Mesenchymal stem cell (in vitro differentiated cells and primary cell): ENCODE measurements at places on chromosomes 1 and 21.

DNA sequence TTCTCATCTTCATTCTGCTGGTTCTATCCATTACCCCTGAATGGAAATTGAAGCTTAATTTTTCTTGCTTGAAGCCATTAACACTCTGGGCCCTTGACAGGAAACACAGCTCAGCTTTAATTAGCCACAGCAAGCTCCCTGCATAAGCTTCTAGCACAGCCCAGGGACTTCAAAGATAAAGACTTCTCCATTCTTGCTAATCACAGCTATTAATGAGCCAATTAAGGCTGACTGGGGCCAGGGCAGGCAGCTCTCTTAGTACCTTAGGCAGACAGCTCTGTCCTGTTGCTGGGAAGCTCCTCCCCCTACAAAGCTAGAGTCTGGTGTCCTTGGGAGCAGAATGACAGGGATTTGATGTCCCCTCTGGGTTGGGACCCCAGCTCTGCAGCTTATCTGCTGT is 27.9 kb upstream of the TRABD2B start:
- DNase-seq = no peak

DNA sequence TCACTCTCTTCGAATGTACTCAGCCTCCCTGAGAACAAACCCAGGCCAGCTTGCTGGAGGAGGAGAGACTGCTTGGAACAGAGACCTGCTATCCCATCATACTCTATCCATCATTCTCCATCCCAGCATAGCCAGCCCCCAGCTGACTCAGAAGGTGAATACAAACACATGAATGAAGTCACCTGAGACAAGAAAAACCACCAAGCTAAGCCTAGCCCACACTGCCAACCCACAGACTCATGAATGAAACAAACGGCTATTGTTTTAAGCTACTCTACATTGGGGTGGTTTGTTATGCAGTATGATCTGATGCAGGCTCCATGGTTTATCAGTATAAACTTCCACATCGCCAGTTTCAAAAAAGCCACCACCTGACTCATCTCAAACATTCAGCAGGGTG is 395.6 kb downstream of the SETD4 start:
- DNase-seq = no peak

DNA sequence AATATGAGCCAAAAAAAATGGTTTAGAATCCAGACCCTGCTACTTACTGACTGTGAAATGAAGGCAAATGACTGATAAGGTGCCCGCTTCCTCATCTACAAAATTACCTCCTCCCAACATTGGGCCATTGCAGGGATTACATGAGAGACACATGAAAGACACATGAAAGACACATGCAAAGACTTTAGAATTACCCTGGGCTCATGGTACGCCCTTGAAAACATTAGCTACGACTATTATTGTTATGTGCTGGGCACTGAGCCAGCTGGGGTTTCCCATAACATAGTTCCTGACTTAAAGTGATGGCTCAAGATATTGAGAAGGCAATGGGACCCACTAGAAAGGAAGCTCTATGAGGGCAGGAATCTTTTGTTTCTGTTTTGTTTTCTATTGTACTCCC is 43.7 kb upstream of the KANK4 start:
- no peak for DNase-seq

GRCh38 chr1:160363951-160364735 is 2.7 kb upstream of the NHLH1 start:
- no peak for DNase-seq

DNA sequence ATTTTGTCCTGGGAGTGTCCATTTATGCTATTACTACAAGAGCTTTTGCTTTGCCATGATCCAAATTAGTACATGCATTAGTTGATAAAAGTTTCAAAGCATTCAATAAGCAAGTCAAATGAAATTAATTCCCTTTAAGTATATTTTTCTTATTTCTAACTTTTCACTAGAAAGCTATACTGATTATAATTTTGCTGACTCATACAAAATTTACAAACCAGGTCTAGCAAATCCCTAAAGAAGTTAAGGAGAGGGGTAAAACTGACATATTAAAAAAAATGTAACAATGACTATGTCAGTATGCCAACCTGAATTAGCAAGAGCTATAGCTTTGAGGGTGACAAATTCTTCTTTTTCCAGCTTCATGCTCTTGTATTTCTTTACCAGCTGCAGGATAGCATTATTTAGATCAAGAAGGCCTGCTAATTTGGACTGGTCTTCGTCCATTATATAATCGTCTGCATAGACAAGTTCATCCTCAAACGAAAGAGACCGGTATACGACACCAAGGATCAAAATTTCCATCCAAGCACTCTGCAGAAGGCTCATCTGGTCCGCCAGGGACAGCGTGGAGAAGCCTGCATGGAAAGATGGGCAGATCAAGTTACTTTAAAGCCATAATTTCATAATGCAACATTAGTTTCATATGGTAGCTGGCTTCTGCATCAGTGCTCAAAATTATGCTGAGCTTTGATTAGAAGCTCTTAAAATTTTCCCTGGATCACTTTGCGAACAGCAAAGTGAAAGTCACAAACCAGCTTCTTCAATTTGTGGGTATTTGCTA is 95.8 kb upstream of the USH2A start:
- no peak for DNase-seq

GRCh38 chr1:226983992-226984364 is 43.9 kb downstream of the COQ8A start:
- no peak for DNase-seq

DNA sequence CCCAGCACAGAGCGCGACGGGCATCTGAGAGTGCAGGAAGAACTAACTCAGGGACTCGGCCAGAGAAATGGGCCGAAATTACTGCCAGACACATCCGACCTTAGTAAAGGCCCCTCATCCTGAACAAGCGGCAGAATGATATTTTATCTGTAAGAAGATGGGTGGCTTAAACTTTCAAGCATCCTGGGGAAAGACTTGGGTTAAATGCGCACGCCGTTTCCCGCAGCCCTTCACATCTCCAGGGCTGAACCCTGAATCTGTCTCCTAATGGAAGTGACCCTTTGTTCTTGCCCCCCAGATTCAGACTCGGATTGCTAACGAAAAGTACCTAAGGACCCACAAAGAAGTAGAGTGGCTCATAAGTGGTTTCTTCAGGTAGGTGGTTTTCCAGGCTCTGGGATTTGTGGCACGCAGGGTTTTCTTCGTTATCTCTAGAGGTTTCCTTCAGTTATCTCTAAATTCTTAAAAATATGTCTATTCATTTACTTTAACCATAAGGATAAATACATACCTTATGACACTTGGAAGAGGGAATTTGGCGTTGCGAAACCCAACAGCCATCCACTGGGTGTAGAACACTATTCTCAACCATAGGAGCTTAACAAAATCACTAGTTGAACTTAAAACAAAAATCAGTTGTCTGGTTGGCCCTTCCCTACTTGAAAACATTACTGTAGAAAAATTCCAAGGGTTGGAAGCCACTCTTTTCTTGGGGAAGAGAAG is 627 bp downstream of the RIIAD1 start:
- no peak for DNase-seq

GRCh38 chr1:211928290-211928801 is 97.8 kb upstream of the LPGAT1 start:
- peak; percentile 20 for DNase-seq

- DNase-seq = no peak
Observed at GRCh38 chr21:42785666-42786427, 93.5 kb downstream of the WDR4 start.

DNA sequence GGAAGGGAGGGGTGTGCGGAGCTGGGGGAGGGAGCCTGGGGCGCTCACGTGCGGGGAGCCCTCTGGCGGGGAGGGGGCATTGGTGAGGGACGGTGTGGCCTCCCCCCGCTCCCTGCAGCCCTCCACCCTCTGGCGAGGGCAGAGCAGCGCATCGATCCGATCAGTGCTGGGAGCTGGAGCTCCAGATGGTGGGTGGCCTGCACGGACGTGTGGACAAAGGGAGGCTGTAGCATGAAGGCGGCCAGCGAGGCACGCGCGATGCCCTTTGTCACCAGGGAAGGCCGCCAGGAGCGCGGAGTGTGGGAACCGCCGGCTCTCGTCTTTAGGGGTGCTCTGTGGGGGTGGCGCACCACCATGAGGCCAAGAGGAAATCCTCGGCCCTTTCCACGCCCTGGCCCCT is 5.4 kb upstream of the HES5 start:
- no peak for DNase-seq

DNA sequence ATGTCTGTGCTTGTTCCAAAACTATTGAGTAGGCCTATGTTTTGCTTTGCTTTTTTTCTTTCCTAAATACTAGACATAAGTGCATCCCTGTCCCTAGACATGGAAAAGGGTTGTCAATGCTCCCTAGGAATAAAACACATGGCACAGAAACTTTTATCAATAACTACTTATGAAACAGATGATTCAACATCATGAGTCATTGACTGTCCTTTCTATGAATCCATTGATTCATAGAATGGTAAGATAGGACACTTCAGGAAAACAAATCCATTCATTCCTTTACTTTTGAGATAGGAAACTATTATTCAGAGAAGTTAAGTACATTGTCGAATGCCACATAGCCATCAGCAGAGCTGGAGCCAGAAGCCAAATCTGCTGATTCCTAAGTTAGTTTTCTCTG is 147.5 kb downstream of the TSEN15 start:
- no peak for DNase-seq

- no peak for DNase-seq
Observed at GRCh38 chr1:19824036-19824435, 9.0 kb upstream of the RNF186 start.

DNA sequence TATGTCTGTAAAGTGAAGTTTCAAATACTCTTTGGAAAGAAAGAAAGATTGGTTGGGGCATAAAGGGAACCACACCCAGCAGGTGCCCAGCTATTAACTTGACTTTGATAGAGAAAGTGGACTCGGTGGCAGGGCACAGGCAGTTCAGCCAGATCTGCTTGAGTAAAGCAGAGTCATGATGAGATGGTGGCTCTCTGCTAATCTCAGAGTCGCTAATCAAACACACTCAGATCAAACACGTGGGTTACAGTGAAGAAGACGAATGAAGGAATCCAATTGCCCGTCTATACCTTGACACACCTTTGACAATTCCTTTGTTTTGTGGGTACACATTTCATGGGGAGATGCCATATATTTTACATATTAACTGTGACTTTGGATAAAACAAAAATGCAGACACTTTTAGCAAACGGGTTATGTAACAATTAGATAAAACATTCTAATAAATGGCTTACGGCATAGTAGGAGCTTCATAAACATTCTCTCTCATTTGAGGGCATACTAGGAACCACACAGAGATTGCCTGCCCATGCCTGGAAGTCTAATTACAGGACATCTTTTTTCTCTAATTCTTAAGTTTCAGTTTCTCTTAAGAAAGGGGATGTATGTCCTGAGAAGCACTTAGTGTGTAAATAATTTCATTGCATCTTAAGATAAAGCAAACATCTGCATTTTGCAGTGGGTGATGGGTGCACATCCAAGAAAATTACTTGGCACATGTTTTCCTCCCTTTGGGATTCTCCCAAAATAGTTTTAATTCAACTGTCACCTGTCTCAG is 7.2 kb downstream of the CBR1 start:
- no peak for DNase-seq

- DNase-seq = no peak
Observed at GRCh38 chr1:170175041-170175440, 29.3 kb downstream of the NTMT2 start.

GRCh38 chr21:43849532-43850299 is 15.3 kb upstream of the AGPAT3 start:
- DNase-seq = no peak

- DNase-seq = no peak
Observed at GRCh38 chr1:65505547-65506300, 85.3 kb downstream of the LEPR start.

- no peak for DNase-seq
Observed at GRCh38 chr1:44828841-44829440, 14.1 kb downstream of the PTCH2 start.

GRCh38 chr1:42211224-42211623 is 46.7 kb upstream of the GUCA2A start:
- no peak for DNase-seq

- DNase-seq = no peak
Observed at GRCh38 chr1:235854347-235854746, 12.4 kb downstream of the LYST start.

DNA sequence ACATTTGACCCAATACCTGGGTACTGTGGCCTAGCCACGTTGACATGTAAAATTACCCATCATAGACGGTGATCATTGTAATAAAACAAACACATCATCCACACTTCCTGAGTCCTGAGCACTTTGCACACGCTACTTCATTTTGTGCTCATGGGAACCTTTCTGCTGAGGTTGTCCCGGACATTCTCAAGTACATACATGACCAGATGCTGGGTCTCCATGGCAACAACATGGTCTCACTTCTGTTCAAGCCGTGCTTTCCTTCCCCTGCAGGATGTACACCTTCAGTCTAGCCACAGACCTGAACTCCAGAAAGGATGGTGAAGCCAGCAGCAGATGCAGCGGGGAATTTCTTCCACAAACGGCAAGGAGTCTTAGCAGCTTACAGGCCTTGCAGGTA is 22.7 kb downstream of the UBASH3A start:
- DNase-seq = no peak

GRCh38 chr21:45376459-45377324 is 28.3 kb upstream of the COL18A1 start:
- DNase-seq = peak; percentile 50

- DNase-seq = no peak
Observed at GRCh38 chr1:91797164-91797563, 88.8 kb downstream of the TGFBR3 start.

- DNase-seq = no peak
Observed at GRCh38 chr21:44916965-44917364, 3.7 kb downstream of the ITGB2 start.

DNA sequence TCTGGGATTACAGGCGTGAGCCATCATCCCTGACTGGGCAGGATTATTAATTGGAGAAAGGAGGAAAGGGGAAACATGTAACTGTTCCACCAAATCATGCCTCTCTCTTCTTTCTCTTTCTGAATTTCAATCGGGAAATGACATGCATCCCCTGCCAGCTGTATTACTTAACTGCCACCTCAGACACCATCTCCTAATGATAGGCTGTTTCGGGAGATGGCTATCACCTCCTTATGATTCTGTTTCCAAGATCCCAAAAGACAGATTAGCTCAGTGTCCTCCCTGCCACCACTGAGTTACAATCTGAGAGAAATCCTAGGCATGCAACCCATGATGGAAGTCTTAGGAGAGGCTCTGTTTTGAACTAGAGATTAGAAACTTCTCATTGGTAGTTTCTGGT is 67.5 kb downstream of the MIS18A start:
- DNase-seq = no peak

DNA sequence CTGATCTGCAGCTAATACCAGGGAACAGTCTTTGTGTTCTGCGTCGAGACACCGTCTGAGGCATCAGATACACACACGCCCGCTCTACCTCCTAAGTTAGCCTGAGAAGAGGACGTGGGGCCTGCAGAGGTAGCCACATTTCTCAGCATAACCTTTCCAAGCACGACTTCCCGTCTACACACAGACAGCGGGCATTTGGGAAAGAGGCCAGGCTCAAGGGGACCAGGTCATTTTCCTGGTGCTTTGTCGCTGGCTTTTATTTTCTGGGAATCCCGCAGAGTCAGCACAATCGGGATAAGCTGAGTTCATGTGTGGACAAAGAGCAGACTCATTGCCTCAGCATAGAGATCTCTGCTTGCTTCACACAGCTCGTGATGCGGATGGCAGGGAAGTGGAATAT is 72.5 kb upstream of the SMYD2 start:
- no peak for DNase-seq

- DNase-seq = no peak
Observed at GRCh38 chr1:4599521-4599920, 54.9 kb upstream of the AJAP1 start.

GRCh38 chr1:232635778-232636356 is 5.9 kb upstream of the SIPA1L2 start:
- peak; percentile 65 for DNase-seq
